Smooth muscle cell of the pulmonary artery (primary cell): ENCODE measurements at places on chromosomes 6 and 20. TPM values are rescaled to one million over a fixed set of nuclear protein-coding genes. Genes with fewer than 3 reads are reported as not detected.

MYB gene
- 0.33 and 0.40 TPM in 2 replicates for total RNA-seq

TBXT gene
- total RNA-seq: not detected in 2 replicates

RAET1L gene
- total RNA-seq: not detected in 2 replicates

SLC35B2 gene
- 108 and 149 TPM in 2 replicates for total RNA-seq

MAFB gene
- 0.79 and 2.0 TPM in 2 replicates for total RNA-seq

ULBP3 gene
- total RNA-seq: 5.1 and 12.5 TPM in 2 replicates

MYCT1 gene
- total RNA-seq: 6.0 and 13.0 TPM in 2 replicates

HLA-G gene
- 0.26 and 0.36 TPM in 2 replicates for total RNA-seq

DCDC2 gene
- 0.03 TPM in 1 of 2 replicates, not detected in the other for total RNA-seq

TMC2 gene
- total RNA-seq: not detected in 2 replicates

HCRTR2 gene
- total RNA-seq: not detected in 2 replicates

PERP gene
- 22.4 and 35.7 TPM in 2 replicates for total RNA-seq

C6orf89 gene
- total RNA-seq: 61.6 and 73.6 TPM in 2 replicates

ERVFRD-1 gene
- not detected in 2 replicates for total RNA-seq

TRIM15 gene
- total RNA-seq: not detected in 2 replicates
